ENCODE measurements at places on chromosomes 2 and 18.

DNA sequence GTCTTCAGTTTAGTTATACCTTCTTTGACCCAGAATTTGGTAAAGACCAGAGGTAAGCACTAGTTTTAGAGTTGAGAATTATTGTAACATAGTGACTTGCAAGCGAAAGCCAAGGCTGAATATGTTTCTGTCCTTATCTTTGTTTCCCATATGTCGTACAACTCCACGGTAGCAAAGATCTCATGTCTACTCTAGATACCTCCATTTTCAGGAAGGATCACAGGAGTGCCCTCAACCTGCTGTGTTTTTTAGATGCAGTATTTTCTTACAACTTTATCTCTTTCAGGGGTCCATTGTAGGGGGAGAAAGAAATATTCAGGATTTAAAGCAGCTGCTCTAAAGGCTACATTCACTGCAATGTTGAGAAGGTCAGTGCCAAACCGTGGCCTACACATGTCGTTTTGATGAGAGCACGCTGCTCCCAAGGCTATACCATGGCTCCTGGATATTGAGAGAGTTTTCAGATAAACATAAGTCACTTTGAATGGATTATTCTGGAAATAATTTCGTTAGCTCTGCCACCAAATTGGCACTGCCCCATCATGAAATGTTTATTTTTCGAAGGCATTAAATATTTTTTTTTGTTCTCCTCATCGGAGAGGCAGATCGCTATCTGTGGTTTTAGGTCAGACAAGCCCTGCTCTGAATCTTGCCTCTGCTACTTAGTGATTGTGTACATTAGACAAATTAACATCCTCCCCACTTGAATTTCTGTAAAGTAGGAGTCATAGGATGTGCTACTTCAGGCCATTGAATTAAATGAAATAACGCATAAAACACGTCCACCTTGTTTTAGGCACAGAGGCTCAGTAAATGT, 2.1 kb downstream of the RHBDD1 start:
- peak overlapping the region; percentile 100 for H3K27ac ChIP-seq
- no peaks in the 10 kb centered on the region for H3K36me3 ChIP-seq
- H3K4me1 ChIP-seq: peaks cover 16% of the 10 kb centered on the region
- no peak for DNase-seq
- H3K27me3 ChIP-seq: no peaks in the 10 kb centered on the region

DNA sequence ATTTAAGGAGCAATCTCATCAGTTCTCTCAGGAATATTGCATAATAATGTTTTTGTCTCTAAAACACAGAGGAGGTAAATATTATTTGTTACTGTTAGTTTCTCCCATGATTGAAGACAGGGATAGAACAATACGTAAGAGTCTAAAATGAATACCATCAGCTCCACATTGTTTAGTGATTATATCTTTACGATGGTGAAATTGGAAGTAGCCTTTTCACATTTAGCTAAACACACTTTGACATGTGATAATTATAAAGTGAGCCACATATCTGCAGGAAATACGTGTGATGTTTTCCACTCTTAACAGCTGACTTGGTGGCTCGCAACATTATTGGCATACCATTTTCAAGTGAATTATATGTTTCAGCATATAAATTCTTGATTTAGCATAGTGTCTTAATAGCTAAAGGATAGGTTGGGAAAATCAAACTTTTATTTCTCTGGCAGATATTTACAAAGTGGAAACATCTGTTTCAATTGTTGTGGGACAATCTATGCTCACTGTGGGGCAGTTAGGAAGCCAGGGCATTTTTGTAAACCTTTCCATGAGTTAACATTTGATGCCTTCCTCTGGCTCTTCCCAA, 208.1 kb upstream of the RASGRP3 start:
- H3K4me1 ChIP-seq: no peaks in the 10 kb centered on the region
- peaks cover 5% of the 10 kb centered on the region for H3K36me3 ChIP-seq
- H3K27ac ChIP-seq: no peak overlapping the region
- no peak overlapping the region for H3K4me3 ChIP-seq

GRCh38 chr18:55264108-55264507, 304.8 kb upstream of the CCDC68 start:
- no peak overlapping the region for H3K4me3 ChIP-seq
- peaks cover 2% of the 10 kb centered on the region for H3K4me1 ChIP-seq
- DNase-seq: no peak
- H3K27me3 ChIP-seq: no peaks in the 10 kb centered on the region
- peaks cover 5% of the 10 kb centered on the region for H3K36me3 ChIP-seq

GRCh38 chr2:221200184-221200839, 371.8 kb downstream of the EPHA4 start:
- no peak for DNase-seq
- no peaks in the 10 kb centered on the region for H3K27me3 ChIP-seq
- no peaks in the 10 kb centered on the region for H3K4me1 ChIP-seq
- no peaks in the 10 kb centered on the region for H3K36me3 ChIP-seq
- H3K27ac ChIP-seq: no peak overlapping the region
- H3K4me3 ChIP-seq: no peak overlapping the region

DNA sequence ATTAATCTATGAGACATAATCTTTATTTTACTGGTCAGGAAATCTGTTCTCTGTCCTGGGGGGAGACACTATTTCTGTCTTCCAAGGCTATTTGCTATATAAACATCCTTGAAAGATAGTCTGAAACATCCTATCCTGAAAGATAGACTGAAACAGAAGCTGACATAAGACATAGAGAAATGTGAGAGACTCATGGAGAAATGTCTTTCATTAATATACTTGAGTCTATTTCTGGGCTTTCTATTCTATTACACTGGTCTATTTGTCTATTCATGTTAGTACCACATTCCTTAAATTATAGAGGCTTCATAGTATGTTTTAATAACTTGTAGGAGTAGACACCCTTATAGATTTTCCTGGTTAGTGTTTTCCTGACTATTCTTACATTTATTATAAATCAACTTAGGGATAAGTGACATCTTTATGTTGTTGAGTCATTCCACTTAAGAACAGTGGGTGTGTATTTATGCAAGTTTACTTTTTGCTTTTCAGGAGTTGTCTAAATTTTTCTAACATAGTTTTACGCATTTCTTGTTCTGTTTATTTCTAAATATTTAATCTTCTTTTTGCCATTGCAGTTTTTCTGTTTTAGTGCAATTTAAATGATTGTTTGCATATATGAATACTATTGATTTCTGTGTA, 244.9 kb upstream of the ZSWIM2 start:
- no peaks in the 10 kb centered on the region for H3K4me1 ChIP-seq
- no peaks in the 10 kb centered on the region for H3K27me3 ChIP-seq
- DNase-seq: no peak

DNA sequence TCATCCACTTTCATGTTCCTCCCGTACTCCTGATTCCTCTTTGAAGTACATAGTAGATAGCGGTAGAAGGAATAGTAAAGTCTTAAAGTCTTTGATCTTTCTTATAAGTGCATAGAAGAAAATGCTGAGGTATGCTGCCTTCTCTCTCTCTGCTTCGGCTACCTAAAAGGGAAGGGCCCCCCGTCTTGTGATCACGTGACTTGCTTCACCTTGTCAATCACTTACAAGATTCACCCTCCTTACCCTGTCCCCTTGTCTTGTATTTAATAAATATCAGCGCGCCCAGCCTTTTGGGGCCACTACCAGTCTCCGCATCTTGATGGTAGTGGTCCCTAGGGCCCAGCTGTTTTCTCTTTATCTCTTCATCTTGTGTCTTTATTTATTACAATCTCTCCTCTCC, 932.2 kb upstream of the FANCL start:
- no peaks in the 10 kb centered on the region for H3K36me3 ChIP-seq
- no peaks in the 10 kb centered on the region for H3K27me3 ChIP-seq
- H3K4me1 ChIP-seq: no peaks in the 10 kb centered on the region
- DNase-seq: no peak
- no peak overlapping the region for H3K4me3 ChIP-seq

- no peak overlapping the region for H3K27ac ChIP-seq
- DNase-seq: no peak
- no peaks in the 10 kb centered on the region for H3K36me3 ChIP-seq
- no peak overlapping the region for H3K4me3 ChIP-seq
- no peaks in the 10 kb centered on the region for H3K4me1 ChIP-seq
- no peaks in the 10 kb centered on the region for H3K27me3 ChIP-seq
Measured at GRCh38 chr2:209640358-209640757, 131.3 kb upstream of the UNC80 start.

- DNase-seq: peak; percentile 19
- no peaks in the 10 kb centered on the region for H3K36me3 ChIP-seq
- H3K4me3 ChIP-seq: no peak overlapping the region
- no peaks in the 10 kb centered on the region for H3K27me3 ChIP-seq
- H3K4me1 ChIP-seq: no peaks in the 10 kb centered on the region
- H3K27ac ChIP-seq: no peak overlapping the region
Measured at GRCh38 chr18:27363872-27364271, 178.8 kb upstream of the CHST9 start.

GRCh38 chr18:49431165-49431962, 29.1 kb downstream of the DYM start:
- H3K27ac ChIP-seq: no peak overlapping the region
- no peak for DNase-seq
- H3K27me3 ChIP-seq: no peaks in the 10 kb centered on the region
- H3K36me3 ChIP-seq: peaks cover 9% of the 10 kb centered on the region
- no peak overlapping the region for H3K4me3 ChIP-seq
- no peaks in the 10 kb centered on the region for H3K4me1 ChIP-seq

DNA sequence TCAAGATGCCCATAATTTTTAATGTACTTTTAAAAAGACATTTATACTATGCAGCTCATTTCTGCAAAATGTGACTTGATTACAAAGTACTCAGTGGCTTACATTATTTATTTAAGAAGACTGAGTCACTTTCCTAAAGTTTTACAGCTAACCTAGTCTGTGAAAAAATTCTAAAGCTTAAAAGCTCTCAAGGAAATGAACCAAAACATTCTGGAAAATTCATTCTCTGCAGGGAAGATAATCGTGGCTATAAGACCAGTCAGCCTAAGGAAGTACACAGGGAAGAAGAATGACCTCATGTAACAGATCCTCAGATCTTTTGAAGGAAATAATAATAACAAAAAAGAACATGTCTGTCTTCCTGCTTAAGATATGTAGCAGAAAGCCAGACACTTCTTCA, 232.1 kb upstream of the STK17B start:
- no peaks in the 10 kb centered on the region for H3K4me1 ChIP-seq
- no peak for DNase-seq
- H3K4me3 ChIP-seq: no peak overlapping the region
- no peaks in the 10 kb centered on the region for H3K36me3 ChIP-seq

- H3K27ac ChIP-seq: no peak overlapping the region
- H3K36me3 ChIP-seq: no peaks in the 10 kb centered on the region
- DNase-seq: no peak
- H3K27me3 ChIP-seq: peaks cover 3% of the 10 kb centered on the region
- H3K4me1 ChIP-seq: no peaks in the 10 kb centered on the region
Measured at GRCh38 chr2:71686781-71687180, 233.4 kb downstream of the DYSF start.

DNA sequence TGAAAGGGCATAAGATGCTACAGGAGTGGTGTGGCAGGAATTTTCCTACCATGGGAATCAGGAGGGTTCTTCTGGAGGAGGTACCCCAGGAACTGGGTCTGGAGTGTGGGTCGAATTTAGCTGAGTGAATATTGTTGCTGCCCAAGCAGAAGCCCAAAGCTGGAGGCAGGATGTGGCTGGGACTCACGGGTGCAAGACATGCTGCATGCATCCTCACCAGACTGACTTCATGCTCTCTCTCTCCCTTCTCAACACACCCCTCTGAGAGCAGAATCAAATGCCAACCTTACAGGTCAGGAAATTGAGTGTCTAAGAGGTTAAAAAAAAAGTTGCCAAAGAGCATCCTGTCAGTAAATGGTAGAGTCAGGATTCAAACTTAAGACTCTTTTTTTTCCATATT, 78.8 kb upstream of the TTC39C start:
- no peak overlapping the region for H3K27ac ChIP-seq
- no peak for DNase-seq
- peaks cover 11% of the 10 kb centered on the region for H3K36me3 ChIP-seq
- H3K4me3 ChIP-seq: no peak overlapping the region
